ENCODE measurements at places on chromosomes 4 and X.

DNA sequence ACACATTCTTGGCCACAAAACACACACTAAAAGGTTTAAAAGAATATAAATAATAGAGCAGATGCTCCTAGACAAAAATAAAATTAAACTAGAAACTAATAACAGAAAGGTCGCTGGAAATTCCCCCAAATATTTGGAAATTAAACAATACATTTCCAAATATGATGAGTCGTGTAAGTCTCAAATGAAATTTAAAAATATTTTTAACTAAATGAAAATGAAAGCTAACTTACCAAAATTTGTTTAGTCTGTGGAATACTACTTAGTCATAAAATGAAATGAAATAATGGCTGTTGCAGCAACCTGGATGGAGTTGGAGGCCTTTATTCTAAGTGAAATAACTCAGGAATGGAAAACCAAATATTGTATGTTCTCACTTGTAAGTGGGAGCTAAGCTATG is 20.6 kb upstream of the GUCY1A1 start:
- DNase-seq: no peak

DNA sequence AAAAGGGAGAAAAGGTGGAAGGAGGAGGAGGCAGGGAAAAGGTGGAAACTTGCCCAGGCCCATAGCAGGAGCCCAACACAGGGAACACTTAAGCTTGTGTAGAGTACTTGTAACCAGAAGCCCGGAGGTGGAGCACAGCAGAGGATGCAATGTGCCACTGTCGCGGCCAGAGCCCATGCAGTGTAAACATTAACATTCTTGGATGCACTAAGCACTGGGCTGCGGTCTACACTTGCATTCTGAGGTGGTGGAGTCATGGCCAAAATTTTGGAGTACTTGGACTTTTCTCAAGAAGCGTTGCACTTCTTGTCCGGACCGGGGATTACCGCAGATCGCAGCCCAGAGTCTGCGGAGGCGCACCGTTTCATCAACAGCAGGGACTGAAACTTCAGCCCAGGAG is 4.5 kb upstream of the RHOXF1 start:
- no peak for DNase-seq

DNA sequence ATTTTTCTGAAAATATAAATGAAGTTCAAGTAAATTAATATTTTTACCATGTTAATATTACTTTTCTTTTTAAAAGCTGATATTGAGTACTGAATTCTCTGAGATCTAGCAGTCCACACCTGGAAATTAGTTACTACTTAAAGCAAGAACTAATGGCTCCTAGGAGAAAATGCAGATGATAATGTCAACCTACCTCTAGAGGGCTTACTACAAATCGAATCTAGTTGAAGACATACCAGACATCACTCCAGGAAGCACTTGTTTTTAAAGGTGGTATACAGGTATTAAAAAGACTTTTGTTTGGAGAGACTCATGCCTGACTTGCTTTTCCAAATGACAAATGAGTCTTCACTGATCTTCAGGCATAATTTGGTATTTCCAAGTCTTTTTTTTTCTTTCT is 516.4 kb upstream of the BOD1L1 start:
- no peak for DNase-seq

GRCh38 chr4:185885604-185886003 is 73.6 kb upstream of the SORBS2 start:
- DNase-seq: no peak

Measured in myocyte (in vitro differentiated cells).